ENCODE measurements at places on chromosomes 3 and 15.

DNA sequence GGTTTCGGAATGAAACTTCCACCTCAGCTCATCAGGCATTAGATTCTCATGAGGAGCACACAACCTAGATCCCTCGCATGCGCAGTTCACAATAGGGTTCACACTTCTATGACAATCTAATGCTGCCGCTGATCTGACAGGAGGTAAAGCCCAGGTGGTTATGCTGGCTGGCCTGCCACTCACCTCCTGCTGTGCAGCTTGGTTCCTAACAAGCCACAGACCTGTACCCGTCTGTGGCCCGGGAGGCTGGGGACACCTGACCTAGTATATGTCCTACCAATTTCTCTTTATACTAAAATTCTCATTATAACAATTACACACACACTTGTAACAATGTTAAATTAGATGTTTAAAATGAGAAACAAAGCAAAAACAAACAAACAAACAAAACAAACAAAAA, 172.2 kb downstream of the SLC9A9 start:
- DNase-seq: no peak

DNA sequence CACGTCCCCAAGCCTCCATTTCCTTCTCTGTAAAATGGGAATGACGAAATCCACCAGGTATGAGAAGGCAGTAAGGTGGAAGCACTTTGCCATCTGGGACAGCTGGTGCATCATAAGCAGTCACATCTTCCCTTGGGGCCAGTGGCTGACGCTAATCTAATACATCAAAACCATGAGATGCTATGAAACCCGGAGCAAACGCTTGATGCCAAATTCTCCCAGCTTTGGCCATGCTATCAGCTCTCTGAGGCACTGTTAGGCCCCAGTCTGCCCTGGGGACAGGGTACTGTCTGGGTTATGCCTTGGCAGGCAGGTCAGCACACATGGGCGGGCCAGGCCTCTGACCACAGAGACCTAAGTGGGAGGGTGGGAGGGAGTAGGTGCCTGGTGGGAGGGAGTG, 66.1 kb downstream of the ADAMTS17 start:
- DNase-seq: no peak

- no peak for DNase-seq
Observed at GRCh38 chr15:90192961-90193786, 8.0 kb upstream of the SEMA4B start.

- DNase-seq: peak; percentile 63
Observed at GRCh38 chr3:160941885-160942494, 163.2 kb downstream of the B3GALNT1 start.

DNA sequence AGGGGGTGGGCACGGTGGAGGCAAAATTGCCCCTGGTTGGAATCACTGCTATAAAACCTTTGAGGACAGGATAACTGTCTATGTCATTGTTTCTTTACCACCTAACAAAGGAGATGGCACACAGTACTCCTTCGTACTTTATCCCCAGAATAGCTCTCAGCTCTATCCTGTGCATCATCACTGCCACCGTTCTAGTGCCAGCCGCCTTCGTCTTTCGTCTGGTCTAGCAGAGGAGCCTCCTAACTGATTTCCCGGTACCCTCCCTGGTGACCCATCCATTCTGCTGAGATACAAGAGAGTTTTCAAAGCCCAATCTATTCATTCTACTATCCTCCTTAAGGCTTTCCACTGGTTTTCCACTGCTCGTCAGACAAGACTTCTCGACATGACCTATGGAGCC, 67.9 kb upstream of the PRICKLE2 start:
- no peak for DNase-seq
